ENCODE measurements at places on chromosomes 1 and 21. TPM values are rescaled to one million over a fixed set of nuclear protein-coding genes. Genes with fewer than 3 reads are reported as not detected.

The HEYL gene
- total RNA-seq, result 4.3 TPM

The WNT9A gene
- total RNA-seq, result 1.2 TPM

The CRNN gene
- not detected for total RNA-seq

The CAMK1G gene
- 2.7 TPM for total RNA-seq

The PGLYRP3 gene
- not detected for total RNA-seq

The VWA5B1 gene
- 0.19 TPM for total RNA-seq

The ZMYND12 gene
- 2.0 TPM for total RNA-seq

The SPRR3 gene
- total RNA-seq, result not detected

The HSPA6 gene
- 0.16 TPM for total RNA-seq

The OR14K1 gene
- not detected for total RNA-seq

The ZBTB8OS gene
- 49.4 TPM for total RNA-seq

The APOBEC4 gene
- total RNA-seq, result not detected

The PIK3R3 gene
- total RNA-seq, result 55.4 TPM

The KCNJ9 gene
- total RNA-seq, result not detected

The HCN3 gene
- total RNA-seq, result 13.6 TPM

The MNDA gene
- total RNA-seq, result not detected

The ANGPTL1 gene
- total RNA-seq, result not detected

The HAO2 gene
- not detected for total RNA-seq

The OLIG2 gene
- 1.4 TPM for total RNA-seq

The LRRC53 gene
- not detected for total RNA-seq

The TTC39A gene
- 26.0 TPM for total RNA-seq

The OR2T29 gene
- total RNA-seq, result not detected

The GSTM5 gene
- 2.8 TPM for total RNA-seq

The LCK gene
- 1.2 TPM for total RNA-seq

The RUNX3 gene
- total RNA-seq, result 0.07 TPM

The COP1 gene
- total RNA-seq, result 58.1 TPM

The CD247 gene
- total RNA-seq, result not detected

The S1PR1 gene
- total RNA-seq, result 1.1 TPM

The MDM4 gene
- total RNA-seq, result 123 TPM

The GAS5 gene
- 352 TPM for total RNA-seq

The TMEM240 gene
- 5.1 TPM for total RNA-seq

The MTMR11 gene
- total RNA-seq, result 10.6 TPM

The PDE9A gene
- 57.0 TPM for total RNA-seq

The C1QTNF12 gene
- 1.7 TPM for total RNA-seq
